Vein endothelial cell (primary cell): ENCODE measurements at places on chromosomes 16 and 17. TPM values are rescaled to one million over a fixed set of nuclear protein-coding genes. Genes with fewer than 3 reads are reported as not detected.

Gene PRKAR1A
- total RNA-seq = 212 and 256 TPM in 2 replicates

Gene TBC1D3G
- 0.86 TPM in 1 of 2 replicates, not detected in the other for total RNA-seq

Gene SLC9A5
- 0.86 and 1.6 TPM in 2 replicates for total RNA-seq

Gene LGALS9B
- total RNA-seq = not detected in 2 replicates

Gene NACA2
- not detected in 2 replicates for total RNA-seq

Gene ACSM5
- total RNA-seq = 0.65 TPM in 1 of 2 replicates, not detected in the other

Gene ZNF75A
- total RNA-seq = 24.8 and 25.5 TPM in 2 replicates

Gene KRTAP1-1
- total RNA-seq = not detected in 2 replicates

Gene DHRS7C
- not detected in 2 replicates for total RNA-seq

Gene C1QTNF8
- total RNA-seq = not detected in 2 replicates

Gene SPATA22
- 0.65 TPM in 1 of 2 replicates, not detected in the other for total RNA-seq

Gene CLDN6
- under 0.01 TPM in 1 of 2 replicates, not detected in the other for total RNA-seq

Gene GAS7
- total RNA-seq = under 0.01 and 0.10 TPM in 2 replicates

Gene CCL1
- total RNA-seq = not detected in 2 replicates

Gene KRTAP16-1
- not detected in 2 replicates for total RNA-seq
